Renal cortex interstitium (tissue), 15 donors: ENCODE measurements at places on chromosomes 16 and 17. TPM values are rescaled to one million over a fixed set of nuclear protein-coding genes. Genes with fewer than 3 reads are reported as not detected.
A peak's percentile ranks its signal among the peaks of the same experiment; 100 is the strongest.

DNA sequence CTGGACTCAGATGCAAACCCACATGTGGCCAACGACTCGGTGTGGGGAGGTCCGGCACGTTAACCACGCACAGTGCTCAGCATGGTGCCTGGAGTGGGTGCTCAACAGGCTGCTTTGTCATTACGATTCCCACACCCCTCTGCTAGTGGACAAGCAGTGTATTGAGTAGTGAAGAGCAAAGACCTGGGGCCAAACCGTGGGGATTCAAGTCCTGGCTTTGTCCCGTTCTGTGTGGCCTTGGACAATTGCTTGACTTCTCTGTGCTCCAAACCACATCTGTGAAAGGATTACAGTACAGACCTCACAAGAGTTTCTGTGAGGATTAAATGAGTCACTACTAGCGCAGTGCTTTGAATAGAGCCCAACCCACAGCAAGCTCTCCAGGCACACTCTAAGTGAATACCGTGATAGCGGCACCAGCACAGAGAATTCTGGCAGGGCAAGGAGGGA is 33.8 kb downstream of the TRPV2 start:
- DNase-seq: no peak

- no peak for DNase-seq
Measured at GRCh38 chr17:3635474-3636153, 436 bp downstream of the SHPK start.

GRCh38 chr17:58338841-58339754 is 10.5 kb upstream of the TSPOAP1 start:
- no peak for DNase-seq

GRCh38 chr17:32914181-32914580 is 13.8 kb upstream of the TMEM98 start:
- no peak for DNase-seq

DNA sequence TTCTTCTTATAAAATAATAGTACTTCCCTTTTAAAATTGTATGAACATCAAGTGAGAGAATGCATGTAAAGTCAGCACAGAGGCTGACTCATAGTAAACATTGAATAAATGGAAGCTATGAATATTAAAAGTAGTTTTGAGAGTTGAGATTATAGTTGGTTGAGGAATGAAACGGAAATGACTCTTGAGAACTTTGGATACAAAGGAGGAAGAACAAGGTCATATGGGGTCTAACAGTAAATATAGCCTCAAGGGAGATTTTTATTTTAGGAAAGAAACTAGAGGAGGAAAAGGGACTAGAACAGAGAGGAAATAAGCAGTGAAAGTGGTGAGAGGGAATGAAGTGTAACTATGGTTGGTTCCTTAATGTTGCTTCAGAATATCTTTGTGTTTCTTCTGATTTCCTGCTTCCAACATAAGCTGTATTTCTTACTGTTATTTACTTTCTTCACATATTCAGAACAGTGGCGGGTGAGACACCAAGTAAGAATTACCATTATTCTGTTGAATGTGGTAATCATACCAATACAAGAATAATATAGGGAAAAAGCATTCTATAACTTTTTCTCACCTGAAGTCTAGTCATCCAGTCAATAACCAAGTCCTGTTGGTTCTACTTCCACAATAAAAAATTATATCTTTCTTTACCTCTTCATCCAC is 165.1 kb downstream of the CHD9 start:
- DNase-seq: no peak

DNA sequence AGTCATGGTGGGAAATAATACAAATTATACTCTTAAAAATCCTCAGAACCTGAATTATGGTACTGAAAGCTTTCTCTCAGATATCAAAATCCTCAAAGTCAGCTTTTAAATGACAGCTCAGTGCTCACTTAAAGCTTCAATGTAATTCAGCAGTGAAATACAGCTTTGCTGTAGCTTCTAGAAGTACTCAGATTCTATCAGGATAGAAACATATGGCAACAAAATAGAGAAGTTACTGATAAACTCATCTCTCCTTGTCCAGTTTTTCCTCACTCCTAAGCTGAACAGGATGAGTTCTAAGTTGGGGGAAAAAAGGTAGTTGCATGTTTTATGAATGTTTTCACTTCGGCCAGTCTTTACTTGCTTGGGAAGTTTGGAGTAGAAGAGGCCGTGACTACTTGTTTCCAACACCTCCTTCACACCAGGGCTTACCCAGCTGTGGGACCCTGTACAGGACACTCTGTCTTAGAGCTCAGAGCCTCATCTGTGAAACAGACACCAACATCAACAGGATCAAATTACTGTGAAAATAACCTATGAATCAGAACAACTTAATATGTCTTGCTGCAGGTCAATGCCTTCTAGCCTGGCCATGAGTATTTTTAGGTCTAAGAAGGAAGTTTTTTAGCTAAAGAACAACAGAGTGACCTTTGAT is 30.2 kb downstream of the OGFOD1 start:
- peak; percentile 33 for DNase-seq

DNA sequence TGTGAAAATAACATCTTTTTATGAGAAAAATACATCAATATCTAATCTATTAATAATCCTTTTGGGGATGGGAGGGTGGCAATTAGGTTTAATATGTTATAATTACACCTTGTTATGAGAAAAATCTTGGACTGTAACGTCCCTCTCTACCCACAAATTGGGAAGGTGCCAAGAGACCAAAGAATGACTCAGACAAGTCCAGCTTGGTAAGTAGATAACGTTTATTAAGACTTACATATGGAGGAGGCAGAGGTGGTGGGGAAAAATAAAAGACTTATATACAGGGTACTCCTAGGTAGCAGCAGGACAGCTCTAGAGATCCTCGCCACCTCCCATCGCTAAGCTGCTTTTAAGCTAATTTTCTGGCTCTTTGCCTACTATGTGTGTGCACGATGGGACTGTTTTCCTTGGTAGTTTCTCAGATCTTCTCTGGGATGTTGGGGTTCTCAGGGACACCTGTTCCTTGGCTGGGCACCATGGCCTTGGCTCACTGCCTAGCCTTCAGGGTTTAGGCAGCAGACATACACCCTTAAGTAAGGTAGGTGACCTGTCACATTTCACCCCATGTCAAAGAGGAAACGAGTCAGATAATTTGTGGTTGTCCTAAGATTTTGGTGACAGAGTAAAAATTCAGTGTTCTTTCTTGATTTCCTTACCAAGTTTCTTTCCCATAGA is 31.5 kb downstream of the RBL2 start:
- DNase-seq: no peak

- DNase-seq: no peak
Measured at GRCh38 chr17:17322516-17323510, 19.6 kb downstream of the NT5M start.

DNA sequence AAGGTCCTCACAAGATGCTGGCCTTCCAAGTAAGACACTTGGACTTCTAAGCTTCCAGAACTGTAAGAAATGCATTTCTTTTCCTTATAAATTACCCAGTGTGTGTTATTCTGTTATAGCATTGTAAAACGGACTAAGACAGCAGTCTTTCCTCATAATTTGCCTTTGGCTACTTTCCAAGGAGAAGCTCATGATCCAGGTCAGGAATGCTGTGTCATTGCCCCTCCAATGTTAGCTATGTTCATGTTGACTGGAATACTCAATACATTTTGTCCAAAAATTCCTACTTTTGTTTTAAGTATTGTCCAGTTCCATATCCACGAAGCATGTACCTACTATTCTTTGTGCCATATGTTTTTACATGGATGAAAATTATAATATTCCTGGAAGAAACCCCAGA is 234.6 kb downstream of the HS3ST3A1 start:
- DNase-seq: no peak

DNA sequence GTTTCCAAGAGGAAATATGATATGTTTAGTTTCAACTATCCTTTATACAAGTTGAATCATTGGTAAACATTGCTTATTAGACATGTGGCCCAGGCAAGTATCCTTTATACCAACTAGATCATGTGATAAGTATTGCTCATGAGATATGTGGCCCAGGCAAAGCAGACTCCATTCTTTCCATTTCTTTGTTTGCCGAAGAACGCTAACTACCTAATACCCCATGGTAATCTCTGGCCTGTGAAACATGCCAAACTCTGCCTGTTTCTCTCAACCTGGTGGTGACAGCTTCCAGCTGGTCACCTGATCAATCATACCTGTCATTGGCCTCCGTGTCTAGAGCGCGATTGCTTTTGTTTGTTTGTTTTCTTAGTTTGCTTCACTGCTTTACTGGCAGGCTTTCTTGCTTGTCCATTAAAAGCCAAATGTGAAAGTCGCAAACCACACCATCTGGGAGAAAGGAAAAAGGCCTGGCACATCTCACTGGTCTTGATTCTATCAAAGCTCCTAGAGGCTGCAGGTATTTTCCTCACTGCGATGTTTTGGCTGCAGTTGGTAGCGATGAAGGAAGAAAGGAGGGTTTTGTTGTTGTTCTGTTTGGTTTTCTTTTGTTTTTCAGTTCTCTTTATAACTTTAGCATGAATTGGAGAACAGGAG is 686.2 kb downstream of the KCNJ2 start:
- no peak for DNase-seq

- no peak for DNase-seq
Measured at GRCh38 chr17:77887110-77887463, 71.4 kb upstream of the TNRC6C start.

DNA sequence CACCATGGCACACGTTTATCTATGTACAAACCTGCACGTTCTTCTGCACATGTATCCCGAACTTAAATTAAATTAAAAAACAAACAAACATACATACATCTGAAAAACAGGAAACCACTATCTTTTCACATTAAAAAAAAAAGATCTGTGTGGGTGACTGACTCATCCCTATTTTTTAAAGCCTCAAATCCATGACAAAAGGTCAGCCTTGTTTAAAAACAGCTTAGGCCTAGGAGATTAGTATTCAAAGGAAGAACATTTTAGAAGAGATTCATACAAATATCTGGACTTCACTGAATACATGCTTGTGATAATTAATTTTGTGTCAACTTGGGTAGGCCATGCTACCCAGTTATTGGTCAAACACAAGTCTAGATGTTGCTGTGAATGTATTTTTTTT is 4.7 kb upstream of the PRKAR1A start:
- DNase-seq: no peak

DNA sequence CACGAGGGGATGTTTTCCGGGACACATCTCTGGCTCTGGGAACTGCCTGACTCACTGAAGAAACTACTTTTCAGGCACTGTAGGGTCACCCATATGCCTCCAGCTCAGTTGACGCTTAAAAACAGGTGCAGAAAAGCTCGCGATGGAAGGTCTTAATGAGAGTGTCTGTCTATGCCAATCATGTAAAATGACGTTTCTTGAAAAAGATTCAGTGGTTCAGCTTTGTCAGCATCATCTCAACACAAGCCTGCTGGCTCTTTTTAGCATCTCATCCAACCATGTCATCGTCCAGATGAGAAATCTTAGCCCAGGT is 27.5 kb downstream of the OR1D5 start:
- DNase-seq: no peak

- no peak for DNase-seq
Measured at GRCh38 chr16:2481676-2482075, 6.7 kb downstream of the TBC1D24 start.

DNA sequence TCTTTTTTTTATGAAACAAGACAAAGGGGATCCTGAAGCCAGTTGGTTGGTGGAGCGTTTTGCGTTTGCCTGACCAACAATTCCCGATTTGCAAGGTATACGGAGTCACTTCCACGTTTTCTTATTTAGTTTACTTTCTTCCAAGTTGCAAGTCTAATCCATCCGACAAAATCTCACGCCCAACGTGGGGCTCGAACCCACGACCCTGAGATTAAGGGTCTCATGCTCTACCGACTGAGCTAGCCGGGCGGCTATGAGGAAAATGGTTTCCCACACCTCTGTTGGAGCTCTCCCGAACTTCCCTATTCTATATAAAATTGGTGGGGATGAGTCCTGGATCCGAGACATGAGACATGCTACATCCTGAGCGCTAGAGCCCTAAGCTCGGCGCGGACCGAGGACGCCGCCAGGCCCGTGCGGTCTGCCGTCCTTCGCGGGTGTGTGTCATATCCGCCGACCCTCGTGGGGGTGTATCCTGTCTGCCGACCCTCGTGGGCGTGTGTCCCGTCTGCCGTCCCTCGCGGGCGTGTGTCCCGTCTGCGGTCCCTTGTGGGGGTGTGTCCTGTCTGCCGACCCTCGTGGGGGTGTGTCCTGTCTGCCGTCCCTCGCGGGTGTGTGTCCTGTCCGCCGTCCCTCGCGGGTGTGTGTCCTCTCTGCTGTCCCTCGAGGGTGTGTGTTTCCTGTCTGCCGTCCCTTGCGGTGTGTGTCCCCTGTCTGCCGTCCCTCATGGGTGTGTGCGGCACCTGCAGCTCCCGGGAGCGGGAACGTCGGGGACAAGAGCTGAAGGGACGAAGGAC is 22.6 kb downstream of the ZNF213 start:
- DNase-seq: no peak

- no peak for DNase-seq
Measured at GRCh38 chr17:77097631-77098180, 43.1 kb upstream of the SEC14L1 start.

DNA sequence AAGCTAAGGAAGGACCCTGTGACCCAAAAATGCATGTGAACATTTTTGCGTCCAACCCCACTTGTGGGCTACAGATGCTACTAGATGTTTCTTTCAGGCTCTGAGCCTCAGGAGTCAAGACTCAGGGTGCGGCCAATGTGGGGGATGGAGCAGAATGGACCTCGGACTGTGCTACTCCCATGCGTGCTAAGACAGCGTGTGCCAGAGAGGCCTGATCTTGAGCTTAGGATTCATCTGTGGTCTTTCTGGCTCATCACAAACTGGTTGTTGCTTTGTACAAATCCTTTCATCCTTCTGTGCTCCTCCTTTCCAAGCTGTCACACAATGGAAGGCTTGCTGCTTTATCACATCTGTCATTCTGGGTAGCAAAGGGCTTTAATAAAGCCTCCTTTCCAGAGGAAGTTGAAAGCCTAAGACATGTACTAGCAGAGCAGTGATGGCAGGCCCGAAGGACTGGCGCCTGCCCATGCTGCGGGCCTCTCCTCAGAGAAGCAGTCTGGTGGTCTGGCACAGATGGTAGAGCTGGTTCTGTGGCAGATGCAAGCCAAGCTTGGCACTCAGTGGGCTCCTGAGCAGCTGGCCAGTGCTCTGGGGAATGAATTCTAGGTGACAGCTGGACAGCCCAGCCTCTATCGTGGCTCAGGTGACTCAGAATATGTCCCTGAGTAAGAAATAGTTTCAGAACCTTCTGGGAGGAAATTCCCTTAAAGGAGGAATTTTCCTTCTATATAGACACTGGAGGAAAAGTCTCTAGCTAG is 27.8 kb downstream of the COG4 start:
- no peak for DNase-seq

FOXL1 gene
- polyA plus RNA-seq: 17.8 TPM

MRPL58 gene
- 28.4 TPM for polyA plus RNA-seq

HAS3 gene
- 4.1 TPM for polyA plus RNA-seq

NECAB2 gene
- polyA plus RNA-seq: 2.3 TPM

BRIP1 gene
- polyA plus RNA-seq: 12.4 TPM

KRTAP1-1 gene
- not detected for polyA plus RNA-seq

UMOD gene
- 70.4 TPM for polyA plus RNA-seq

MPV17L gene
- polyA plus RNA-seq: 8.0 TPM
